ENCODE measurements at places on chromosomes 1 and 21.

DNA sequence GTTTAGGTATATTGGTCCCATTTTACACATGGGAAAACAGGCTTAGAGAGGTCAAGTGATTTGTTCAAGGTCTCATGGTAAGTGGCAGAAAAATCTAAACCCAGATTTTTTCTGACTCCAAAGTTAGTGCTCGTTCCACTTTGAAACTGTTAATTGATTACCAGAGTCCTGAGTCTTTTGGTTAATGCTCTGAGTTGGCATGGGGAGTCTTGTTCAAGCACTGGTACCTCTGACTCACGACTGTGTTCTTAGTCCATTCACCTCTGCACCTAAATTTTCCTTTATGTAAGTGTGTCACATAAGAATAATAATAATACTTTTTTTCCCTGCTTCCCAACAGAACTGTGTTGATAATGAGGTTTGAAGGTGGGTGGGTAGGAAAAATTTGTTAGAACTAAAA is 59.3 kb downstream of the VANGL2 start:
- DNase-seq = no peak

GRCh38 chr1:199693724-199694123 is 333.8 kb upstream of the NR5A2 start:
- DNase-seq = no peak

- DNase-seq = no peak
These were observed 40.9 kb downstream of the BEND5 start for GRCh38 chr1:48735796-48736195.

- no peak for DNase-seq
These were observed 13.8 kb downstream of the PSEN2 start for GRCh38 chr1:226884116-226884625.

DNA sequence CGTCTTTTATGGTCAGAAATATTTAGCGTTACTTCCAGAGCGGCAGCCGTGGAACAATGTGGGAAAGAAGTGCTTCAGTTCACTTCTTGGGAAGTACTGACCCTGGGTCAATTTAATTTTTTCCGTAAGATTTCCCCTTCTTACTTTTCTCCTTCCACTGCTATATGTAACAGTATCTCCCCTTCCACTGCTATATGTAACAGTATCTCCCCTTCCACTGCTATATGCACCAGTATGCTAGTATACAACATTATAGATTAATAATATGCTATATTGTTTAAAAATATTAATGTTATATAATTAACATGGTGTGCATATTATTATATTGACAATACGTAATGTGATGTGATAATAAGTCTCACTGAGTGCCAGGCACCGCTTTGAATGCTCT is 69.7 kb upstream of the ERG start:
- no peak for DNase-seq

- no peak for DNase-seq
These were observed 146.2 kb downstream of the KCNT2 start for GRCh38 chr1:196462086-196462485.

- no peak for DNase-seq
These were observed 16.7 kb upstream of the ZYG11A start for GRCh38 chr1:52825868-52826267.

DNA sequence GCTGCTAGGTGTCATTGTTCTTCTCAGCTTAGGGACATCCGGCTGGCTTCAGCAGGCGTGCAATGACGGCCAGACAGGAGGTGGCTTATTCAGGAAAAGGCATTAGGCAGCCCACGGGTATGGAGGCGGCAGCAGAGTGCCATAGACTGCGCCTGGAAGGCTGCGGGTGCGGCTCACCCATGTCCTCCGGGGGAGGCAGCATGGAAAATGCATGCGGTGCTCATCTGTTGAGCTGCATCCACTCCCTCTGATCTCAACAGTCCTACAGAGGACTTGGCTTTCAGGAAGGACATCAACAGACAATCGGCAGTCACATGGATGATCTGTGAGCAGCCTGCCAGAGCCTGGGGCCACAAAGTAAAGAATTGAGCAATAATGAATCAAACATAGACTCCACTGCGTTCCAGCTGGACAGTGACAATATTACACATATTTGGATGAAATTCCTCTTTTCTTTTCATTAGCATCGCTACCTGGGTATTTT is 42.9 kb downstream of the UMODL1 start:
- DNase-seq = no peak

- DNase-seq = no peak
These were observed 144.7 kb upstream of the JUN start for GRCh38 chr1:58928514-58928913.

DNA sequence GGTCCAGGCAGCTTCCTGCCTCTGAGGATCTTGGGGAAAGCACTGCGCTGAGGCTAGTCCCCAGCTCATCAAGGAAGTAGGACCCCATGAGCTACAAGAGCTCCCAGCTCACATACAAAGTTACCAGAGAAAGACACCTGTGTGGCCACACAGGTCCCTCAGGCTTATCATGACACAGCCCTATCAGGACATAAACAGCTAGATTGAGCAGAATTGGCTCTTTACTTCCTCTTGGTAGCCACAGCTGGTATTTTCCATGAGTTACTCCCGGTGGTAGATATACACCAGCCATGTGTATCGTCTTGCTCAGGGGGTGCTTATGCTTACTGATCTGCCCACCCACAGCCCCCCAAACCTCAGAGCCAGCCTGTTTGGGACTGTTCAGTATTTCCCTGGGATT is 1.2 kb downstream of the LENEP start:
- DNase-seq = no peak

- no peak for DNase-seq
These were observed 29.1 kb downstream of the FHAD1 start for GRCh38 chr1:15275921-15276683.

- no peak for DNase-seq
These were observed 37.5 kb downstream of the TRPM2 start for GRCh38 chr21:44390886-44391285.

- no peak for DNase-seq
These were observed 57.8 kb upstream of the CD1D start for GRCh38 chr1:158122833-158123388.

DNA sequence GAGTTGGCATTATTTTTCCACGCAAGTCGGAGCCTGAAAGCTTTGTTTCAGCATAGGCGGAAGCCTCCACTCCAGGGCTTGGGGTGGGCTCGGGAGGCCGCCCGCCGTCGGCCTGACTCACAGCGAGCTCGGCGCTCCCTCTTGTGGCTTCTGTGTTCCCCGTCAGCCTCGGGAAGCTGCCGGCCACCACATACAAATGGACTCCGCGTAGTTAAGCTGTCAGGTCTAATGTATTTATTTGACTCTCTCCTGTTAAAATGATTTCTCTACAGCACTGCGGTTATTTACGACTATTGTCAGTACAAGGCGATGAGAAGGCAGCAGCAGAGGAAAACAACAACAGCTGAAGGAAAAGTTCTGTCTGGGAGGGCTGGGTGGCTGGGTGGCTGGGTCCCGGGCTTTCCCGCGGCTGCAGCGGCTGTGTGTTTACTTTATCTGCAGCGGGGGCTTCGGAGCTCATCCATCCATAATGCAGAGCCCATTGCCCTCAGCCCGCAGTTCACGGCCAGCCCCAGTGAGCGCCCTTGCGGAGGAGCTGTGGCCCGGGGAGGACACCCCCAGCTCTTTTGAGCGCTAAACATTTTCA is 375.7 kb upstream of the CAMK1G start:
- DNase-seq = no peak

DNA sequence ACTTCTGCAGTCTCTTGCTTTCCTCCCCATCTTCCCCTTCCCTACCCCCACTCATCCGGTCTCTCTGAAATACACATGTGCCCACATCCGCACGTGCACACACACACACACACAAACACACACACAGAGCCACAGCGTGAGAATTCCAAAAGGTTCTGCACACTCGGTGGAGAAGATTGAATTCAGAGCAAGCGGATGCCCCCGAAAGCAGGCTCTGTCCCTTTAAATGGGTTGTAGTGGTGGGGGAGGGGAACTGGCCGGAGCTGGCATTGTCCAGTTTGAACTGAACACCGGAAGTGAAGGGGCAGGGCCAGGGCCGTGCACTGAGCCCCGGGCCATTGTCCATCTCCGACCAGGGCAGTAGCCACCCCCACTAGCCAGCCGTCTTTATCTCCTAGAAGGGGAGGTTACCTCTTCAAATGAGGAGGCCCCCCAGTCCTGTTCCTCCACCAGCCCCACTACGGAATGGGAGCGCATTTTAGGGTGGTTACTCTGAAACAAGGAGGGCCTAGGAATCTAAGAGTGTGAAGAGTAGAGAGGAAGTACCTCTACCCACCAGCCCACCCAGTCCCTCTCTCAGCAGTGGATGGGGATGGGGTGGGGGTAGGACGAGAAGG is 1.3 kb upstream of the LIN28A start:
- no peak for DNase-seq

GRCh38 chr1:15353839-15354579 is 55.7 kb upstream of the EFHD2 start:
- DNase-seq = no peak

GRCh38 chr21:31293986-31294385 is 50.1 kb downstream of the TIAM1 start:
- DNase-seq = peak; percentile 26

GRCh38 chr1:202200669-202201068 is 7.1 kb downstream of the LGR6 start:
- no peak for DNase-seq

DNA sequence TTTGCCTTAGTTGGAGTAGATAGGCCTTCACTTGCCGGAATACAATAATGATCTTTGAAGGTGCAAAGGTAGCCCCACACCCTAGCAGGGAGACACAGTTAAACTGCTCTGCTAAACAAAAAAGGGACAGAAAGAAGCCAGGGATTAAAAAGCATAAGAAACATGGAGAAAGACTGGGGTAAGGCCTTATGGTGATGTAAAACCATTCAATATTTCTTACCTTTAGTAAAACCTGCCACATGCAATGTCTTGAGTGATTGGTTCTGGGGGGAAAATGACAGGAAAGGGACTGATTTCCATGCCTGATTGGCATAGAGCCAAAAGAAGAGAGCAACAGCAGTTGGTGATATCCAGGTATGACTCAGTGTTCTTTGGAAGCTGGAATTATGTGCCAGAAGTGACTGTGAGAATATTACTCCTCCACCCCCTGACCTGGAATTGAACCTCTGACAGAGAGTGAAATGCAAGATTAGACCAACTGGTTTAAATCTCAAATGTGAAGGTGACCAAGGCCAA is 8.1 kb downstream of the DNASE2B start:
- no peak for DNase-seq

GRCh38 chr1:53567851-53568250 is 108.7 kb downstream of the DMRTB1 start:
- DNase-seq = no peak

GRCh38 chr1:118788463-118788862 is 199.7 kb downstream of the TBX15 start:
- DNase-seq = no peak

DNA sequence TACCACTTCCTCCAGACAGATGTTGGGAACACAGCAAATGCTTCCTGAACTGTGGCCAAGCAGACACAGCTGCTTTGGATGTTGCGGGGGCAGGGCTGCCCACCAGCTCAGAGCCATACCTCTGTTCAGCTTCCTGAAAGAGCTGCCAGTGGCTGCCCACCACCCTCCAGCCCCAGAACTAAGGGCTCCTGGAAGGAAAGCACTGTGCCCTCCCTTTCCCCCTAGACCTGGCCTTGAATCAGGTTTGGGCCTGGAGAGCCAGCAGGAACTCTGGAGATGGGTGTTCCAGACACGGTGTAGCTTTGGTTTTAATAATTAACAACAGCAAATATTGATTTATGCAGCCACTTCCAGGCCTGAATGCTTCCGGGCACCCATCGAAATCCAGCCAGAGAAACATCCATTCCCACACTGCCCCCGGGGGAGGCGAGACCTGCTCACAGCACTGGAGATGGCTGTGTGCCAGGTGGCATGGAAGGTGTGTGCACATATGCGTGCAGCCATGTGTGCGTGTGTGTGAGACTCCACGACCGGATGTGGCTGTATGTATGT is 45.7 kb downstream of the RAP1GAP start:
- DNase-seq = no peak

DNA sequence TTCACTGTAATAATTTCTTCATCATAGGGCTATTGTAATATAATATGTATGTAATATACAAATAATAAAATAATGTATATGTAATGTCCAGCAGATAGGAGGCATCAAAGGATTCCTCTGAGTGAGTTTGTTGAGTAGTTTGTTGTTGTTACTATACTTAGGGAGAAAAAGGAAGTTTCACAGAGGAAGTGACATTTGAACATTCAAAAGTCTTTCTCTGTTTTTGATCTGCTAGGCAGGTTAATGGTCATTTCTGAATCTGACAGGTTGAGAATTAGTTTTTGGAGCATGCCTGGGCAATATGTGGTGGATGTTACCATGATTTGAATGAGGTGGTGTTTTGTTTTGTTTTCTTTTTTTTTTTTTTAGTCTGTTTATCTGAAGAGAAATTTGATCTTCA is 102.1 kb downstream of the NRDC start:
- no peak for DNase-seq

GRCh38 chr1:167474191-167474641 is 44.1 kb downstream of the CD247 start:
- DNase-seq = no peak

GRCh38 chr1:112395256-112395820 is 676 bp upstream of the CTTNBP2NL start:
- DNase-seq = no peak

GRCh38 chr1:205840146-205840923 is 9.6 kb downstream of the PM20D1 start:
- DNase-seq = no peak

DNA sequence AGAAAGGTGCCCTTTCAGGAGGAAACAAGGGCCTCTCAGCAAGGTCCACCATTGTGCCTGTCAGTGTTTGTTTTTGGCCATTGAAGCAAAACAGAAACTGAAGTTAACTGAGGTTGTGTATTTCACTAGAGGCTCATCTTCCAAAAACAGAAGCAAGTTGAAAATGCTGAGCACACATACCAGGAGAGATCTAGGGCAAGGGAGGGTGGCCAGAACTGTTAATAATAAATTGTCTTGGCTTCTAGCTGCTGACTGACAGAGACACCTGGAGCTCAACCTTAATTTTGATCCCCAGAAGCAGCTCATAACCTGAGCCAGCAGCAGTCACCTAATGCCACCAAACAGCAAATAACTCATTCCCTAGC is 5.2 kb downstream of the AGMAT start:
- no peak for DNase-seq

DNA sequence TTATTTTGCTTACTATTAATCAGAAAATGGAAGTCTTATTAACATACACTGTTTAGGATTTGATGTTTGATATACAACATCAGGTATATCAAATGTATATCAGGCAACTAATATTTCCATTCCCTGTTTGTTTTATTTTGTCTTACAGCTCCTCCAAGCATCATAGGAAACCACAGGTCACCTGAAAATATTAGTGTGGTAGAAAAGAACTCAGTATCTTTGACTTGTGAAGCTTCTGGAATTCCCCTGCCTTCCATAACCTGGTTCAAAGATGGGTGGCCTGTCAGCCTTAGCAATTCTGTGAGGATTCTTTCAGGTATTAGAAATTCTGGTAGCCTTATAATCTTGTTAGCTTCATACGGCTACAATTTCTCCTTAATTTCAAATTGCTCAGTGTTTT is 318.0 kb downstream of the TPR start:
- DNase-seq = no peak

GRCh38 chr1:160400223-160400645 is at the start of gene VANGL2:
Gene VANGL2 (plus strand): TSS chr1:160400564. CDS start chr1:160415838, 15,274 bp downstream.
- DNase-seq = peak; percentile 19

Measured in stimulated activated CD4-positive, alpha-beta T cell treated with anti-CD3 and anti-CD28 coated beads, Interleukin-1b, Interleukin-23, amount 100 ng/mL, for 24 hours (primary cell).